ENCODE measurements at places on chromosomes 13 and 19. TPM values are rescaled to one million over a fixed set of nuclear protein-coding genes. Genes with fewer than 3 reads are reported as not detected.

DNA sequence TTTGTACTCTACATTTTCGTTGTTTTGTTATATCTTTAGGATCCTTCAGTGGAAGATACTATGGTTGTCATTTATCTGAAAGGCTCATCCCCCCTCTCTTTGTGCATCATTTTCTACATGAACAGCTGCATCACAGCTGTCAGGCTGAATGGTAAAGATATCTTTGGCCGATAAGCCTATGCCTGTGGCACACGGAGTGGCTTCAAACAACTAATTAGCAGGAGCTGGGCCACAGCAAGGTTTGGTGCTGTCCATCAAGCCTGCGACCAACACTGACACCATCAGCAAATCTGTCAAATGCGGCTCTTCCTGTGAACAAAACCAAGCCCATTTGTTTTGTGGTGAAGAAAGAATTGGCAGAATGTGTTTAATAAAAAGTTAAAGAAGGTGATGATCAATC is 334.4 kb downstream of the PCDH9 start:
- no peak for DNase-seq
- no peaks in the 10 kb centered on the region for H3K4me1 ChIP-seq
- no peaks in the 10 kb centered on the region for H3K27me3 ChIP-seq
- H3K27ac ChIP-seq = no peak overlapping the region
- H3K4me3 ChIP-seq = no peak overlapping the region
- H3K36me3 ChIP-seq = no peaks in the 10 kb centered on the region

DNA sequence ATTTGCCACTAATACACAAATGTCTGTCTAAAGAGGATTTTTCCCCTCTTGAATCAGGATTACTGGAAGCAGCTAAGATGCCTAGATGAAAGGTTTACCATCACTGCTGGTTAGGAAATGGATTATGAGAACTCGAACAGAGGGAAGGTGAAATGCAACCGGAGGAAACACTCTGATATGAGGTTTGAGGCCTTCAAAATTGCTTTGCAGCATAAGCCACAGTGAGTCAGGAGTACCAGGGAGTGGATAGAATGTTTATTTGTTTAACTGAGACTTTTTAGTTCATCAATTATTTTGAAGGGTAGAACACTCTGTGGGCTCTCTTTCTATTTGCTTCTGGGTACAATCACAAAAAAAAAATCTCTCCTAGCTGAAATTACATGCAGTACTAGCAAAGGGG is 18.1 kb downstream of the CDADC1 start:
- no peak overlapping the region for H3K27ac ChIP-seq
- no peaks in the 10 kb centered on the region for H3K4me1 ChIP-seq
- DNase-seq = no peak
- no peaks in the 10 kb centered on the region for H3K27me3 ChIP-seq
- H3K36me3 ChIP-seq = peaks cover 6% of the 10 kb centered on the region
- no peak overlapping the region for H3K4me3 ChIP-seq

GRCh38 chr19:19109601-19110000 is 28.7 kb downstream of the TMEM161A start:
- H3K4me3 ChIP-seq = no peak overlapping the region
- no peak for DNase-seq
- no peaks in the 10 kb centered on the region for H3K27me3 ChIP-seq
- H3K36me3 ChIP-seq = no peaks in the 10 kb centered on the region

The EMC10 gene
- 62.2 TPM for total RNA-seq

The PRR19 gene
- 1.0 TPM for total RNA-seq

GRCh38 chr19:8525401-8525684 is 11.4 kb upstream of the ZNF414 start:
- no peak overlapping the region for H3K4me3 ChIP-seq
- no peak for DNase-seq

DNA sequence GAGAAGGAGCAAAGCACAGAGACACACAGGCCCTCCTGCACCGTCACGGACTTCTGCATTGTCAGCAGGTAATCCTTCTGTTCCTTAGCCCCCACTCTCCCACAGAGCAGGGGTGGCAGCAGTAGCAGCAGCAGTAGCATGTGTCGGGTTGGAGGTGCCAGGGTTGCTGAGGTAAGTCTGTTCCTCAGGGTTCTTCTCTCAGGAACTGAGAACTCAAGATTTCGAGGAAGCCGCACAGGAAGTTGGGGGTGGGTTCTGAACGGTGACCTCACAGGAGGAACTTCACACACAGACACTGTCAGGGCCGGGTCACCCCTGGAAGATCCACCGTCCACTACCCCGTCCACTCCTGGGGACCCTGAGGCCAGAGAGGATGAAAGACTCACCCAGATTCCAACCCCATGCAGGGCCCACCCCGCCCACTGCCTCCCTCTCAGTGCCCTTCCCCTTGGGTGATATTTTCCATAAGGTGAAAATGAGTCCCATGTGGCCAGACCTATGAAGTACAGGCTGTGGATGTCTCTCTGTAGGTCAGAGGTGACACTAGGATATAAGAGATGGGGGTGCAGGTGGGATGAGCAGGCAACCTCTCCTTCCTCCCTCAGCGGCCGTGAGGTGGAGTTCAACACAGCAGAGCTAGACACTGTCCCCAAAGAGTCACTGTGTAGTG is at the start of gene SIGLEC12:
TSS of gene SIGLEC12 (minus strand) at position 207 of the 670 bp plus-strand sequence. CDS start at position 140, 67 bp downstream.
- H3K27me3 ChIP-seq = no peaks in the 10 kb centered on the region
- no peaks in the 10 kb centered on the region for H3K36me3 ChIP-seq
- H3K27ac ChIP-seq = no peak within 1 kb of the TSS
- no peak for DNase-seq

- peak; percentile 74 for DNase-seq
- H3K4me1 ChIP-seq = peaks cover 5% of the 10 kb centered on the region
- H3K4me3 ChIP-seq = peak overlapping the region; percentile 71
- peak overlapping the region; percentile 78 for H3K27ac ChIP-seq
Measured at GRCh38 chr19:13149628-13150186, 468 bp downstream of the STX10 start.

DNA sequence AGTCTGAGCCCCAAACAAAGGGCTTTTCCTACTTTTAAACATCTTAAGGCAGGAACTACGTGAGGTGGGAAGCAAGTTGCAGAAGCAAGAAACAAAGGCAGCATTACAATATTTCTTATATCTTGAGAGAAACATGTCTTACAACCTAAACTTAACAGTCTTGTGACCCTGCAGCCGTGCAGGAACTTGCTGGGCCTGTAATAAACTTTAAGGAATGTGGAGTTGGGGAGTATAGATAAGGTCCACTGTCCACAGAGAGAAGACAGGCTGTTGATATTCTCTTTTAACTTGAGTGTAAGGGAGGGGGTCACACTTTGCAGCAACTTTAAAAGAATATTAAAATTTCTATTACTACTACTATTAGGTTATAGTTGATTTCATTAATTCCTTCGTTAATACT is 214.6 kb upstream of the HTR2A start:
- H3K4me3 ChIP-seq = no peak overlapping the region
- H3K36me3 ChIP-seq = no peaks in the 10 kb centered on the region
- no peaks in the 10 kb centered on the region for H3K4me1 ChIP-seq

DNA sequence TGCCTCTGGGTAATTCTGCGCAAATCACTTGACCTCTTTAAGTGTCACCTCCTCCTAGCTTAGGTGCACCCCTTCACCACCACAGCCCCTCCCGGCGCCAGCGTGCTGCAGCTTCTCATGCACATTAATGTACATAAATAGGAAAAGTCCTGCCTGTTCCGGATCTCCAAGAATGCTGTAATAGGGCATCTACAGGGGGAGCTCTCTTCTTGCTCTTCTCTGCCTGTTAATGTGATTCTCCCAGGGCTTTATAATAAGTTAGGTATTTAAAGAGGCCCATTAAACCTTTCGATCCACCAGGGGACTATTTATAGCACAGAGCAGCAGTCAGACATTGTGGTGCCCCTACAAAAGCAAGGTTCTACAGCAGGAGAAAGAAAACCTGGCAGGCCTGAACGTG is 35.3 kb downstream of the SOX1 start:
- H3K36me3 ChIP-seq = no peaks in the 10 kb centered on the region
- H3K4me1 ChIP-seq = no peaks in the 10 kb centered on the region
- no peak overlapping the region for H3K4me3 ChIP-seq
- DNase-seq = no peak

DNA sequence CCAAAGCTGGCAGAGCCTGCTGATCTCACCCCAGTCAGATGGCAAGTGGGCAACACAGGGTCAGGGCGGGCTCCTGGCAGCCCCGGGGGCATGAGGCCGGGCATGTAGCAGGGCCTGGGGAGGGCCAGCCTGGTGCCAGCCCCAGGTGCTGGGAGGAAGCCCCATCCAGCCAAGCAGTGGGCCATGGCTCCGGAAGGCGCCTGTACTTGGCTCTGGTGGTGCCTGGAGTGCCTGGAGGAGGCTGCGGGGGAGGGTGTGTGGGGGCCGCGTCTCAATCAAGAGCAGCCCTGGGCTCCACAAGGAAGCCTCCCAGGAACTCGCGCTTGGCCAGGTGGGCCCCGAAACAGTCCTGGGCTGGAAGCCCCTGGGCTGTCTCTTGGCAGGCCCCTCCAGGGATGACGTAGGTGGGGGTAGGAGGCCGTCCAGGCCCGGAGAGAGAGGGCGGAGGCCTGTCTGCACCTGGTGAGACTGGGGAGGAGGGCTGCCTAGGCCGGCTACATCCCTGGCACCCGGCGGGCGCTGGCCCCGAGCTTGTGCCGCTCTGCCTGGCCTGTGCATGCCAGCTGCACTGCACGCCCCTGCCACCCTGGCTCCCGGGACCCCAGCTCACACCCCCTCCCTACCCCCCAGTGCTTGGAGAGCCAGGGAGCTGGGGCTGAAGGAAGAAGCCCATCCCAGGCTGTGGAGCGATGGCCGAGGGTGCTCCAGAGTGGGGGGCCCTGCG is 45.9 kb downstream of the COMP start:
- peaks cover 58% of the 10 kb centered on the region for H3K4me1 ChIP-seq
- no peak overlapping the region for H3K27ac ChIP-seq
- H3K36me3 ChIP-seq = peaks cover 2% of the 10 kb centered on the region
- DNase-seq = no peak

The LAIR2 gene
- total RNA-seq = not detected

- no peaks in the 10 kb centered on the region for H3K36me3 ChIP-seq
- H3K27me3 ChIP-seq = peaks cover 2% of the 10 kb centered on the region
- no peak within 1 kb of the TSS for H3K27ac ChIP-seq
- H3K4me3 ChIP-seq = peak within 1 kb of the TSS; percentile 32
- H3K4me1 ChIP-seq = peaks cover 4% of the 10 kb centered on the region
- DNase-seq = peak; percentile 62
Measured at GRCh38 chr19:3708207-3708931, at the start of gene TJP3. TSS of gene TJP3 (plus strand) at chr19:3708384. CDS start at chr19:3728433, 20,049 bp downstream.

The DNAAF3 gene
- total RNA-seq = 52.3 TPM

The OR4F17 gene
- not detected for total RNA-seq

DNA sequence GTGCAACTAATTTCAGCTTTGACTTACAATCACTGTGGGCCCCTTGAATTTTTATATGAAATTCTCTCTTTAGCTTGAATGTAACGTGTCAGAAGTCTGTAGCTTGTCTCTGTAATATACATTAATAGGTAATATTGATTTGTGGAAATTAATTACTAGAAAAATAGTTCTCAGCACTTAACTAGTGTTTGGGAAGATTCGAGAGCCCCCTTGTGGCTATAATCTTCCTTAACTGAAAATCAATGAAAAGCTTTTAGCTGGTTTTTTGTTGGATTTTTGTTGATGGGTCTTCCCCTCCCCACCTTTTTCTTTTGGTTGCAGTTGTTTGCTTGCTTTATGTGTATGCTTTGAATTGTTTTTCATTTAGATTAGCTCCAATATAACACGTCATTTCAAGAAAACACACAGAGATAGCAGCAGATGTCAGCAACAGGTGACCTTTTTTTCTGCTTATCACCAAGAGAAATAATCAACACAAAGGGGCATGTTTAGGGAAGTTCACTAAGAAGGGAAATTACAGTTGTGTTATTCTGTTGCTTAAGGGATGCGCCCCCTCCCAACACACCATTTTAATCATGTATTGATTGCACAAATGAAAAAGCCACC is 176.8 kb downstream of the OXGR1 start:
- H3K4me3 ChIP-seq = no peak overlapping the region
- no peak for DNase-seq
- no peaks in the 10 kb centered on the region for H3K27me3 ChIP-seq
- H3K36me3 ChIP-seq = no peaks in the 10 kb centered on the region

- no peaks in the 10 kb centered on the region for H3K4me1 ChIP-seq
- H3K4me3 ChIP-seq = peak overlapping the region; percentile 90
- peak overlapping the region; percentile 91 for H3K27ac ChIP-seq
- DNase-seq = no peak
Measured at GRCh38 chr19:6393983-6394412, 1.0 kb upstream of the GTF2F1 start.

- H3K27me3 ChIP-seq = peaks cover 9% of the 10 kb centered on the region
- H3K36me3 ChIP-seq = no peaks in the 10 kb centered on the region
- H3K4me1 ChIP-seq = no peaks in the 10 kb centered on the region
- H3K4me3 ChIP-seq = no peak overlapping the region
Measured at GRCh38 chr19:33685541-33685940, 63.8 kb downstream of the CHST8 start.

The ACP7 gene
- total RNA-seq = not detected

DNA sequence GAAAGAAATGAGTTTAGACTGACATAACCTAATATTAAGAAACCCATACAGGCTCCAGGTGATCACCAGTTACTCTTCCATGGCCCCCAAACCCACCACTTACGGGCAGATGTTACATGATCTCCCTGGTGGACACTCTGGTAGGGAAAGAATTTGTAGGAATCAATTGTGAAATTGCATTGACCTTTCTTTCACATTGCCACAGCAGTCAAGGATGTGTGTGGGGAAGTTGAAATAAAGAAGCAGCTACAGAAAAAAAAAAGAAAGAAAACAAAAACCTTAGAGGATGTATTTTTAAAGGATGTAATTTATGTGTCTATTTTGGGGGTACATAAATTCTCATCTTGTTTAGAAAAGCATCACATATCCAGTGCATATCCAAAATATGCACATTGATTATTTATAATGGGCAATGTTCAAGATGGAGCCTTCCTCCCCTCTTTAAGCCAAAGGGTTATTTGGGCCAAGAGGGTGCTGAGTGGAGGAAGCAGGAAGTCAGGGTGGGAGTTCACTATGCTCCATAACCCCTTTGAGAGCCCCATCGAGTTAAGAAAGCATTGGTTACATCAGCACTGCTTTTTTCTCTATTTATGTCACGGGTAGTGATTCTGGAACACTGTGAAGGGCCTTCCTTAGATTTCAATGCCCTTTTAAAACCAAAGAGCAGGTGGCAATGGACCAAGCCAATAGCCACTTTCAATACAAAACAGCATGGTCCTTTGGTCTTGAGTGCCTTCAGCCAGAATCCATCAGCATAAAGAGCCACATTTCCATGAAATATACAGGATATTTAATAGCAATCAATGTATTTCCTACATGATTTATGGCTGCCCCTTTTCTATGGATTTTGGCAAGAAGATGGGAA is 169.6 kb downstream of the LACC1 start:
- H3K36me3 ChIP-seq = no peaks in the 10 kb centered on the region
- peaks cover 5% of the 10 kb centered on the region for H3K4me1 ChIP-seq
- H3K27ac ChIP-seq = no peak overlapping the region

GRCh38 chr19:19075126-19075525 is 11.3 kb downstream of the SLC25A42 start:
- no peak overlapping the region for H3K27ac ChIP-seq
- H3K36me3 ChIP-seq = peaks cover 7% of the 10 kb centered on the region
- no peaks in the 10 kb centered on the region for H3K4me1 ChIP-seq
- no peak overlapping the region for H3K4me3 ChIP-seq
- DNase-seq = no peak

DNA sequence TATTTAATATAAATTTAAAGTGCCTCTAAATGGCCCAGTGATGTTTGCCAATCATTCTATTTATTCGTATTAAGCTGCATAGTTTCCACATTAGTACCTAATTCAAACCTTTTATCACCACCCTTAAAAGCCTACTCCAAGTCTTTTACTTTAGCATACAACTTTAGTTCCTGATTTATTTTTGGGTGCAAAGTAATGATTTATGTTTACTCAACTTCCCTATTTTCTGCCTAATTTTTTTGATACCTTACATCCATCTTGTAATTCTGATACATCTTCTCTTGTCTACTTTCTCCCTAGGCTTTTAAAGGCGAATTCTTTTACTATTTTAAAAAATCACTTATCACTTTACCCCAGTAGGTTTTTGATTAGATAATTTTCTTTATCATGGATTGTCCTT is 2651.1 kb upstream of the PCDH20 start:
- H3K27me3 ChIP-seq = no peaks in the 10 kb centered on the region
- no peak overlapping the region for H3K4me3 ChIP-seq
- DNase-seq = no peak
- no peaks in the 10 kb centered on the region for H3K36me3 ChIP-seq

All from lung (tissue), 17 donors.